OCI-LY7 (cell line): ENCODE measurements at places on chromosomes 3 and 15. TPM values are rescaled to one million over a fixed set of nuclear protein-coding genes. Genes with fewer than 3 reads are reported as not detected.

DNA sequence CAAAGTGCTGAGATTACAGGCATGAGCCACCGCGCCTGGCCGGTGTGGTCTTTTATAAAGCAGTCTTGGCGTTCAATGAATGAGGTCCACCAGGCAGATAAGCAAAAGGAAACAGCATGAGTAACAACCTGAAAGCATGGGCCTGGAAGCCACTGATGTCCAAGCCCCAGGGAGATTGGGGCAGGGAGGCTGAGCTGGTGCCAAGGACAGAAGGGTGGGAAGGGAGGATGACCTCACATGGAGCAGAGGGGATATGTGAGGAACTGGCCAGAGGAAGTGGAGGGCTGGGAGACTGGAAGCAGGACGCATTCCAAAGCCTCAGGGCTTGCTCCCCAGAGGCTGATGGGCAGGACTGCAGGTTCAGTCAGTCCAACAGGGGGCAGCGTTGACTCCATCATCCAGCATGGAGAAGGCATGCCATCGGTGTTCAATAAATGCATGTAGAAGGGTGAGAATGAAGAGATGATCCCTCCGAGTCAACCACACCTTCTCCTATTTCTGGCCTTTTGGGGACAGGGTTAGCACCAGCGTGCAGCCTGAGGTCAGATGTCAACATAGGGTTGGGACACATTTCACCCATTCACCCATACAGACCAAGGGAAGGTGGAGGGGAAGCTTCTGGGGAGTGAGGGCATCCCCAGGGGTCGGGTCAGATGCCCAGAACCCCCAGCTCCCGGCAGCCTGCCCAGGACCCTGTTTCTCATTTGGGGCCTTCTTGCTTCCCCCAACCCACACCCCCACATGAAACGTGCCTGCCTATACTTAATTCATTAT lies 14.8 kb downstream of the MYL3 start:
- peak; percentile 19 for DNase-seq

GRCh38 chr15:70556151-70556741 lies 207.1 kb downstream of the UACA start:
- no peak for DNase-seq

GRCh38 chr3:2485027-2485375 lies 386.3 kb downstream of the CNTN4 start:
- DNase-seq = no peak

DNA sequence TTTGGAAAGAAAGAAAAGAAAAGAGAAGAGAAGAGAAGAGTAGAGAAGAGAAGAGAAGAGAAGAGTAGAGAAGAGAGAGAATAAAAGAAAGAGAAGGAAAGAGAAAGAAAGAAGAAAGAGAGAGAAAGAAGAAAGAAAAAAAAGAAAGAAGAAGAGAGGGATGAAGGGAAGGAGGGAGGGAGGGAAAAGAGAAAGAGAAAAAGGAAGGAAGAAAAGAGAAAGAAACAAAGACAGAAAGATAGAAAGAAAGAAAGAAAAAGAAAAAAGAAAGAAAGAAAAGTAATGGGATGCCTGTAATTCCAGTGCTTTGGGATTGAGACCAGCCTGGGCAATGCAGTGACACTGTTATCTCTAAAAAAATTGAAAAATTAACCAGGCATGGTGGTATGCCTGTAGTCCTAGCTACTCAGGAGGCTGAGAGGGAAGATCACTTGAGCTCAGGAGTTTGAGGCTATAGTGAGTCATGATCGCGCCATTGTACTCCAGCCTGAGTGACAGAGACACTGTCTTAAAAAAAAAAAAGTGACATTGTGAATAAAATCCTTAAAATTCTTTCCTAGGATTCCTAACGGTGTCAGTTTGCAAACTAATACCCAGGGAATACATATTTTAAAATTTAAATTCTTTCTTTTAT lies 1.7 kb downstream of the RASL12 start:
- no peak for DNase-seq

GRCh38 chr15:70235347-70235746 lies 137.6 kb upstream of the TLE3 start:
- DNase-seq = no peak

GRCh38 chr3:127455541-127456450 lies 134.7 kb downstream of the TPRA1 start:
- DNase-seq = peak; percentile 21

- peak; percentile 43 for DNase-seq
These were observed 54.2 kb downstream of the CCDC54 start for GRCh38 chr3:107431246-107432012.

- no peak for DNase-seq
These were observed 1004.1 kb downstream of the TBL1XR1 start for GRCh38 chr3:176193032-176193730.

GRCh38 chr3:53044711-53045517 lies 959 bp downstream of the SFMBT1 start:
- DNase-seq = peak; percentile 76

DNA sequence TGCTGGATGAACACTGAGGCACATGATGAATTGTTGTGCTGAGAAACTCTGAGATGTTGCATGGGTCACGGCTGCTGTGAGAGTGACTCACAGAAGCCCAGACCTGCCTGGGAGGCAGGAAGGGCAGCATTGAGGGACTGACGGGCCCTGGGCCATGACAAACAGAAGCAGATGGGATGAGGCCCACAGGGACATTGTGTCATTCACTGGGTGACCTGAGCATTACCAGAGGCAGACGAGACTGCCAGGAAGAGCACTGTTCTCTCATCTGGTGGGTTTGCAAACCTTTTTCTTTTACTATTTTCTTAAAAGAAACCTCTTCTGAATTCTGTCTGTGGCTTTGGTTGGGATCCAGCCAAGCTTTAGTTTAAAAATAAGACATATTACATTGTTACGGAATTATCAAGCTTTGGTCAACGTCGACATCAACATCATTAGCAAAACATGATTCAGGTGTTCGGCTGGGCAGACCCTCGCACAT lies 67.8 kb downstream of the BDH1 start:
- DNase-seq = no peak

DNA sequence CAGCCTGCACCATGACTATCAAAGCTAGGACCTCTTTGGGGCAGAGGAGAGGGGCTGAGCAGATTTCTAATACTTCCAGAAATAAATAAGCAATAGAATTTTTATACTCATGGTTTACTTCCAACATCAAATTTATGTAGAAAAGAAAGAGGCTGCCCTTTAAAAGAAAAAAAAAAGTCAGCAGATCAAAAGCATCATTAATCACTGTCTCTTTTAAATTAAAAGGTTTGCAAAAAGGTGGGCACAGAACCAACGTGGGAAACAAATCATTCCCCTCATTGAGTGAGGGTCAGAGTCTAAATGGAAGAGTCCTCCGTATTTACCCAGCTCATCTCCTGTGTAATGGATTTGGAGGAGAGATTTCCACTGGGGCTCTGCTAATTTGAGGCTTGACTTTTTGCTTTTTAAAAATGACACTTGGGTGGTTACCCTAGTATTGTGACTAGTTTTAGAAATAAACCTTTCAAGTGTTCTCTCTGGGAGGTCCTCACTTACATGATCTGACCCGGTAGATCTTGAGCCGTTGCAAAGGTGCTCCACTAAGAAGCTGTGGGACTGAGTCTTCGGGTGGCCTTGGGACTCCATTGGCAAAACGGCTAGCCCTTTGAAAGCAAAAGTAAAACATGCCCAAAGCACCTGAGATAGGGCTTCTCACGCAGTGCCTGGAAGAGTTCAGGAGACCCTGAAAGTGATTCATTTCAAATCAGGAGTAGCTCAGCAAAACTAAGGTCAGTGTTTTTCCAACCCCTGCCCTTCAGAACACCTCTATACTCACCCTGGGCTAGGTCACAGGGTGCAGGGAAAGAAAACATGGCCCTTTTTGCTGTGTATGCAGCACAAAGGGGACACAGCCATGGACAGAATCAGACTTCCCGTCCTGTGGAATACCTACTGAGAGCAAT lies 320.9 kb downstream of the FOXP1 start:
- DNase-seq = no peak

- peak; percentile 4 for DNase-seq
These were observed 158.3 kb downstream of the SV2B start for GRCh38 chr15:91258415-91258759.

DNA sequence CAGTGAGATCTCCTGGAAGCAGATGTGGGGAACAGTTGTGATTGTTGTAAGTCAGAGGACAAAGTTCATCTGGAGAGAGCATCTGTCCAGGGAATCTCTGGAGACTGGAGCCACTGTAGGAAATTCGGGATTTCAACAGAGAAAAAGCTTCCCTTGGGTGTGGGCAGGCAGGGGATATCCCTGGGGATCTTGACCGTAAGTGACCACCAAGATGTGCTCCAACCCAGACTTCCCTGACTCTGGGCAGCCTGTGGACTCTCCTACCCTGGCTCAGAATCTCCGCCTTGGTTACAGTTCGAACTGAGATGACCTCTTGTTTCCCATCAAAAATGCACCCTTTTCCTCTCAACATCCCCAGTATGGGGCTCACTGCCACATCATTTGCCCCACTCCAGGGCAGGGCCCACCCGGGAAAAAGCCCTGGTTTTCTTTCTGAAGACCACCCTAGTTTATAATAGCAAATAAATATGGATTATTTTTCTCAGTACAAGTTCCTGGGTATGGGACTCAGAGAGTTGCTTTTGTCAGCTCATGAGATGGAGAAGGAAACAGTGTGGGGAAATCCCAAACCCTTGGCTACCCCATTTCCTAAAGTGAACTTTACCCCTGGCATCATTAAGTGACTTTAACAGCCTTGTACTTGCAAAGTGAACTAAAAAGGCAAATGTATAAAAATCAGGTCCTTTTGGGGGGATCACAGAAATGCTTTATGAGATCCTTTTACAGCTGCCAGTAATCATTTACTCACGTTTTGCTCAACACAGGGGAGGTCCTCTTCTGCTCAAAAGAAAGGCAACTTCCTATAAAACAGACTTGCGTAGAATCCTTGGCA lies 89.9 kb downstream of the CCNL1 start:
- no peak for DNase-seq

DNA sequence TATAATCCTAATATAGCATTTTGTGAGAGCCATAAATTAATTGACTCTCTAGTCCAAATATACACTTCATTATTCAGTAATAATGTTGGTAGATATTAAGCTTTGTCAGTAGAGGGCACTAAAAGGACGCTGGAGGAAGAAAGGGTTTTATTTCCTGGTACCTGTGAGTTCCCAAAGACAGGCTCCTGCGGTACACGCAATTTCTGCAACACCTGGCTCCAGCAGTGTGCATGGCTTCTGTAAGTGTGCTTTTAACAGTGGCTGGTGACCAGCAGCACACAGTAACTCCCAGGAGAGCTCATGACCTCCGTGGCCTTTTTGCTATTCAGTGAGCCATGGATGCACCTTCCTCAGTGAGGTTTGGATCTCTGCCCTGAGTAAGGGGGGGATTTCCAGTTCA lies 338.3 kb upstream of the ZNF385D start:
- DNase-seq = peak; percentile 28

DNA sequence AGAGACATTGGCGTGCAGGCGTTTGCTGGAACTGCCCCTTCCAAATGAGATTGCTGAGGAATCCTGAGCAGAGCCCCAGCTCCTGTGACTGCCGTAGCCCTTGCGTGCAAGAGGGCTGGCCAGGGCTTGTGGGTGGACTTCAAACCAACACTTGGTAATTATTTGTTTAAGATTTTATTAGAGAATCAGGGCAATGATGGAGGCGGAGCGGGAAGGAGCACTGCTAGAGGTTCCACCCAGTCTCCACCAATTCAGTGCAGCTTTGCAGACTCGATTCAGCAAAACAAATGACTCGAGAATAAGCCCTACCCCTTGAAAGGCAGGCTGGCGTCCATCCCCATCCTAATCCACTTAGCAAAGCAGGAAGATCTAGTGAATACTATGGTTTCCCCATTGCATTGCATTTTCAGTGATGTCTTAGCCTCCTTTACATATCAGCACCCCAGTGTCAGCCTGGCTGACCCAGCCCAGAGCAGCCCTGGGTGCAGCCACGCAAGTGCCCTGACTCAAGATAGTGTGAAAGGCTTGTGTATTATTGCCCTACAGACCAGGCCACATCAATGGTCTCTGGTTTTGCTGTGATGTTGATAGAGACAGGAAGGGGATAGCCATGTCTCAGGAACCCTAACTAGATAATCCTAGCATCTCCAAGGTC lies 26.0 kb downstream of the GLDN start:
- DNase-seq = no peak

DNA sequence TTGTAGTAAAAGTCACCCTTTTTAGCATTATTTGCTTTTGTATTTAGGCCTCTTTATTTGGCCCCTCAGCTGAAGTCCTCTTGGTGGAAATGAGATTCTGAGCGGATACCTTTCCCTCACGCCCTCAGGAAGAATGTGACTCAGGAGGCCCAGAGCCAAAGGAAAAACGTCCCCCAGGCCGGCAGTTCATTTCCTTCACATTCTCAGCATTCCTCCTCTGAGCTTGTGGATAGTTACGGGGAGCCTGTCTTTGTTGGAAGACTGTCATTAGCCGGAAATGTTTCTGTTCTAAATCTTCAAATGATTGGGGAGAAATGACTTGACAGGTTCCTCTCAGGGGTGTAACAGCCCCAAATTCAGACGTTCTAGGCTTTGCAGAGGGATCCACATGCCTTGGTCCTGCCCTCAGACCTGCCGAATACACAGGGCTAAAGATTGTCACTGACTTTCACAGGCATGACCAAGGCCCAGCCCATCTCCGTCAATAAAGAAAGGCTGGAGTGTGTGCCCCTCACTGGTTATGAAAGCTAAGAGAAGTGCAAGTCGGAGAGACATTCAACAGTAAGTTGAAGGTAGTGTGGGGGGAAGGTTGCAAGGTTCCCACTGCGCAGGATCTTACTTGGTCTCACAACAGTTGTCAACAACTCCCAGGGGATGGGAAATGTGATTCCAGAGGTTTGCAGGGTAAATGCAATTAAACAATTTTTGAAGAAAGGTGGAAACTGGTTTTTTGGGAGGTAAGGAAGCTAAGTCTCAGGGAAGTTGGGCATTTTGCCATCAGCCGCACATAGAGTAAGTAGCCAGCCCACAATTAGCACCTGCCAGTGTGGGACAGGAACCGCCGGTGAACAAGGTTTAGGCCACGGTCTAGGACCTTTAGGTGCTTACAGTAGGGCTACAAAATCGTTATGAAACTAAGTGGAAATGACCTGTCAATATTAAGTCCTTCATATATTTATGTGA lies 39.7 kb upstream of the MYZAP start:
- no peak for DNase-seq

DNA sequence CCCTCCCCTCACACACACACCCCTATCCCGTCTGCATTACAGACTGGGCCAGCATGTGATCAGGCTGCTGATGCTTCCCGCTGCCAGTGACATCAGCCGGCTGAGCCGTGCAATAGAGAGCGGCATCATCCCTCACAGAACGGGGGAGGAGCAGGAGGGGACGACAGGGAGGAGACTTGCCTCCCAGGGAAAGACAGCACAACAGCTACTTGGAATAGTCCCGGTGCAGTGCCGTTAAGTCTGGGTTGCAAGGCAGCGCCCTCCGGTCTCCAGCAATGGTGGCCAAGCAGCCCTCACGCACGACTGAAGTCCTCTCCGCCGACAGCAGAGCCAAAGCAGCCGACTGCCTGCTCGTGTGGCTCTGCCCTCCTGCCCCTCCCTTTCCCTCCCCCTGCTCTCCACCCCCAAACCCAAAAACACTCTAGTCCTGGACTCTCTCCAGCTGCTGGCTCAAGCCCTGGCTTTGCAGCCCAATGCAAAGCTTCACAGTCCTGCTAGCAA lies 31.5 kb upstream of the RPS17 start:
- DNase-seq = no peak

- DNase-seq = no peak
These were observed 45.1 kb downstream of the APH1B start for GRCh38 chr15:63322541-63322940.

- no peak for DNase-seq
These were observed 7.9 kb downstream of the TNIK start for GRCh38 chr3:171452328-171452727.

The ADAMTS17 gene
- not detected in 2 replicates for total RNA-seq

The MAP2K1 gene
- total RNA-seq = 82.6 and 95.8 TPM in 2 replicates

The RGMA gene
- total RNA-seq = not detected in 2 replicates
